ENCODE measurements at places on chromosomes 16 and 17. TPM values are rescaled to one million over a fixed set of nuclear protein-coding genes. Genes with fewer than 3 reads are reported as not detected.

GRCh38 chr16:67490335-67491096 is 7.2 kb upstream of the AGRP start:
- H3K4me1 ChIP-seq: no peaks in the 10 kb centered on the region
- no peaks in the 10 kb centered on the region for H3K27me3 ChIP-seq
- H3K27ac ChIP-seq: no peak overlapping the region
- H3K36me3 ChIP-seq: no peaks in the 10 kb centered on the region
- no peak overlapping the region for H3K4me3 ChIP-seq

DNA sequence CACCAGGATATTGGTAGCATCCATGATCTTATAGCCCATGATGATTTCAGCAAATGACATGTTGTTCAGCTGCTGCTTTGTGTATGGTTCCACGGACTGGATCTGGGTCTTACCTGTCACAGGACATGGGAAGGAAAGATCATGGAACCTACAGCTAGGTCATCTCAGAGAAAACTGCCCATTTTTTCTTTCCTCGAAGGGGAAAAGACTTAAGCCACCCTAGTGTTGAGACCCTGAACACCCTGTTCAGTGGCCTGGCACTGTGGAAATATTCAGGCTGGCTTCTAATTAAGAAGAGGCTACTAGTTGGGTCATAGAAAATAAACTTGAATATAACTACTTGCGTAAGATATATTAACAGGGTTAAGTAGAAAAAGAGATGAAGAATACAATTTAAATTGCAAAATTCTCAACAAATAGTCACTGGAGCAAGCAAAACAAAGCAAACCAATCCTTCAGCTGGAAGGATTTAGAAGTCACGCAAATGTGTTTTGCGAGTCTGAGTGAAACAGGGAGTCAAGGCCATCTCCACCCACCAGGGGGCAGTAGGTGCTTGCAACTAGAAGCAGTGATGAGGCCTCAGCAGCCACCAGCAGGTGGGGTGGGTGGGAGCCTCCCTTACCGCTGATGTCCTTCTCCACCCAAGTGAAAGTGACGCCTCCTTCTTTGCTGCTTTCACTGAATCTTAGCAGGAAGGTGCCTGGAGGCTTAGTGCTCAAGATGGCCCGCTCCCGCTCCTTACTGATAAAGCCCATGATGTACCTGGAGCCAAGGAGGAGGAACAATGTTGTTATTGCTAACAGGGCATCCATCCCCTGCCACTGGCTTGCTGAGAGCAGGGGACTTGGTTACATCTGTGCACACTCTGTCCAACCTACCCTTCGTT is 34.3 kb downstream of the STAT5A start:
- H3K27me3 ChIP-seq: no peaks in the 10 kb centered on the region
- no peak overlapping the region for H3K27ac ChIP-seq
- H3K4me1 ChIP-seq: peaks cover 5% of the 10 kb centered on the region
- DNase-seq: peak; percentile 96
- no peak overlapping the region for H3K4me3 ChIP-seq

GRCh38 chr16:60945225-60945624 is 1091.0 kb downstream of the CDH8 start:
- no peak overlapping the region for H3K4me3 ChIP-seq
- no peak for DNase-seq
- H3K36me3 ChIP-seq: no peaks in the 10 kb centered on the region
- H3K27me3 ChIP-seq: no peaks in the 10 kb centered on the region
- no peak overlapping the region for H3K27ac ChIP-seq

DNA sequence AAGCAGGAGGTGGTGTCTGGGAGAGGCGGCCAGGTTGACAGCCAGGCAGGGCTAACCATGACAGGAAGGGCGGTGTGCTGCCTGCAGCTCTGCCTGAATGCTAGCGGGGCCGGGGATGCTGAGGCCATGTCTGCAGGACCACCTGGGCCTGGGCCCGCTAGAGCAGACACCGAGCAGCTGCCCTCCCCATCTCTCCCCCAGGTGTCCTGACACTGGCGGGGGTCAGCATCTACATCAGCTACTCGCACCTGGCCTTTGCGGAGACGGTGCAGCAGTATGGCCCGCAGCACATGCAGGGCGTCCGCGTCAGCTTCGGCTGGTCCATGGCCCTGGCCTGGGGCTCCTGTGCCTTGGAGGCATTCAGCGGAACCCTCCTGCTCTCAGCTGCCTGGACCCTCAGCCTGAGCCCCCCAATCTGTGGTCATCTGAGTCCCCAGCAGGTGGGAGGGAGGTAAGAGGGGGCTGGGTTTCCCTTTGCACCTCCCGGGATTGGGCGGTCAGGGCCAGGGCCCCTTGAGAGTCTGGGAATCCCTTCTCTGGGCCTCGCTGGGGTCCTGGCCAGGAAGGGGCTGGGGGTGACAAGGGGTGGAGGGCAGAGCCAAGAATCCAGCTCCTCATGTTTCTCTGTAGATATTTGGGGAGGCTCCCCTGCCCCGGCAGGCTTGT is 7.5 kb downstream of the TMEM235 start:
- H3K27ac ChIP-seq: no peak overlapping the region
- DNase-seq: no peak
- H3K4me3 ChIP-seq: no peak overlapping the region
- no peaks in the 10 kb centered on the region for H3K36me3 ChIP-seq
- no peaks in the 10 kb centered on the region for H3K27me3 ChIP-seq

- no peaks in the 10 kb centered on the region for H3K4me1 ChIP-seq
- no peak overlapping the region for H3K27ac ChIP-seq
- no peak overlapping the region for H3K4me3 ChIP-seq
- no peak for DNase-seq
- no peaks in the 10 kb centered on the region for H3K36me3 ChIP-seq
These were observed 224.9 kb downstream of the CA10 start for GRCh38 chr17:51933647-51934046.

DNA sequence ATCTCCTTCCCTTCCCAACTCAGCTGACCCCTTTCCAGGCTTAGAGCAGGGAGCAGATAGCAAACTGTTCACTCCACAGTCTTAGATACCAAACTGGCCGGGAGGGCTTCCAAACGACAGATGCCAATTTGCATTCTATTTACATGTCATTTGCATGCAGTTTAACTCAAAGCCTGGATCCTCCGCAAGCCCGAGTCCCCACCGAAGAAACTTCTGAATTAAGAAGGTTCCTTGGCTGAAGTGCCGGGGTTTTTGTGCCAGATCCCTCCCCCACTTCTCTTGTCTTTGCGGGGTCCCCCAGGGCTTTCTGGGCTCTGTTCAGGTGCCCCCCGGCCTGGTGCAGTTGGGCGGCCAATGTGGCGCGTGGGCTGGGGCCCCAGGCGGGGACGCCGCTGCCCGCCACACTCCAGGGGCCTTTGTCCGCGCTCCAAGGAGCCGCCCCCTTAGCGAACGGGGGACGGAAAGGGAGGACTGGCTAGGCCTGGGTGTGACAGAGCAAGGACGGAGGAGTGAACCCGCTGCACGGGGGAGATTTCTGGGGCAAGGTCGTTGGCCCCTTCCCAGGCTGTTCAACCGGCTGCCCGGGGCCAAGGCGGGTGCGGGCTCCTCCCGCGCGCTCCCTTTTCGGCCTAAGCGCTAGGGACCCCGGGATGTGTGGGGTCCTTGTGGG is 1.2 kb downstream of the GPRC5B start:
- H3K36me3 ChIP-seq: peaks cover 5% of the 10 kb centered on the region
- H3K27ac ChIP-seq: peak overlapping the region; percentile 92
- H3K4me3 ChIP-seq: peak overlapping the region; percentile 92
- DNase-seq: peak; percentile 77
- H3K4me1 ChIP-seq: peaks cover 29% of the 10 kb centered on the region

GRCh38 chr17:46727572-46728348 is 90.7 kb downstream of the WNT3 start:
- no peak overlapping the region for H3K27ac ChIP-seq
- no peak overlapping the region for H3K4me3 ChIP-seq
- no peaks in the 10 kb centered on the region for H3K4me1 ChIP-seq
- no peaks in the 10 kb centered on the region for H3K36me3 ChIP-seq

GRCh38 chr17:61496957-61497653 is 44.9 kb downstream of the TBX4 start:
- no peaks in the 10 kb centered on the region for H3K36me3 ChIP-seq
- H3K4me3 ChIP-seq: no peak overlapping the region
- no peak overlapping the region for H3K27ac ChIP-seq
- H3K27me3 ChIP-seq: no peaks in the 10 kb centered on the region
- no peaks in the 10 kb centered on the region for H3K4me1 ChIP-seq

DNA sequence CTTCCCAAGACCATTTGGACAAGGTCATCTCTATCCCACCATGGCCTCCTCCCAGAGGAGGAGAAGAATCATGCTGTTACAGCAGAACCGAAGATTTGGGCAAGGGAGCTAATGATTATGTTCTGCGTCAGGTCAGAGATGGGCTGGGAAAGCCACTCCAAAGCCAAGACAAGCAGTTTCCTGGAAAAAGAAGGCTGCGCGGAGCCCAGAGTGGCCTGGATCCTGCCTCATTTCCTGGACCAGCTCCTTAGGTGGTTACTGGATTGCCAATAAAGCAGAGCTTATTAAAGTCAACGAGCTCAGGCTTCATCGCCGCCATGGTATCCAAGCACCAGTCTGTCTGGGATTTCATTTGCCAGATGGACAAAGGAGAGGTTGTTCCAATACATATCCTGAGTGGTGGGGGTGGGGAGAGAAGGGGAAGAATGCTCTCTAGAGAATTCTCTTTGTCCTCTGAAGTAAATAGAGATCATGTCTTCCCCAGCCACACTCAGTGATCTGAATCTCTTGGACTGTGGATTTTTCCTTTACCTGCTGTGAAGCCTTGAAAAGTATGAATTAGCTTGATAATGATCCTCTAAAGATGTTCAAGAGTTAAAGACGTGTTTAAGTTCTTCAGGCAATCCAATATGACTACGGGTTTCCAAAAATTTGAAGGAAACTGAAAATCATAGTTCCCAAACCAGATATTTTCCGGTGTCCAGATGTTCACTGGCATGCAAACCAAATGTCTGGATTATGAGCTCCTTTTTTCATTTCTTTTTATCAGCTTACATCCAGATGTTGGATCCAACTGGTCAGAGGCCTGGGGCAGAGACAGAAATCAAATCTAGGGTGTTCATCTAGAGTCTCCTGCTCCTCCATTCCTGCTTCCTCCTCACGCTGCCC is 17.7 kb downstream of the PRAC1 start:
- no peak overlapping the region for H3K27ac ChIP-seq
- H3K27me3 ChIP-seq: peaks cover 94% of the 10 kb centered on the region
- H3K4me1 ChIP-seq: no peaks in the 10 kb centered on the region
- no peak for DNase-seq

DNA sequence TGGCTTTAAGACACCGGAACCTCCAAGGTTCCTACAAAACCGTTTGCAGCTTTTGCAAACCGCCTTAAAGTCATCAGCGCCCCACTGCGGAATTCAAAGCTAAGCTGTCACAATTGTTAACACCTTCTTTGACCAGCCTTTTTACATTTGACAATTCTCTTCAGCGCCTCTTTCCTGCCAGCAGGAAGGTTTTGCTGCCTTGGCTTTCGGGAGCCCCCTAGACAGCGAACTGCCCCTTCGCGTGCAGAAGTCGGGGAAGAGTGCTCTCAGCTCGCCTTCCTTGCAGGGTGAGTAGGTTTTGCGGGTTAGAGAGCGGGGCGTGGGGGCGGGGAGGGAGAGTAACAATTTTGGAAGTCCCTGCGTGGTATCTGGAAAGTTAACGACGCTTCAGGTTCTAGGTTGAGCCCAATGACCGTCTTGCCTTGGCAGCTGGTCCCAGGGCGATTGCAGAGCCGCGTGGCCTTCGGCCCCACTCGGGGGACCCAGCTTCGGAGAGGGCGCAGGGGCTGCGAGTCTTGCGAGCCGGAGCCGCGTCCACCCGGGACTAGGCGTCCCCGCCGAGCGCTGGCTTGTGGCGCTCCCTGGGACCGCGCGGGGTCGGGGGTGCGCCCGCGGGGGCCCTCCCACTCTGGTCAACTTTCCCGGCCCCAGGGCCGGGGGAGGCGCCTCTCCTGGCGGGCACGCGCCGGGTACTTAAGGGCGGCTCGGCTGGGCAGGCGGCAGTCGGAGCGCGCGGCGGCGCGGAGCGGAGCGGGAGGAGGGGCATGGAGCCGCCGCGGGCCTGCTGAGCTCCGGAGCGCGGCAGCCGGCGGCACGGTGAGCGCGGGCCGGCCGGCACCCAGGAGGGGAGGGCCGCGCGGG is at the start of gene HAS3:
TSS of gene HAS3 (plus strand) at position 153 of the 861 bp plus-strand sequence. CDS start 3,743 bp downstream, outside the sequence.
- H3K27me3 ChIP-seq: no peaks in the 10 kb centered on the region
- no peak for DNase-seq
- peak within 1 kb of the TSS; percentile 76 for H3K4me3 ChIP-seq
- H3K27ac ChIP-seq: no peak within 1 kb of the TSS

DNA sequence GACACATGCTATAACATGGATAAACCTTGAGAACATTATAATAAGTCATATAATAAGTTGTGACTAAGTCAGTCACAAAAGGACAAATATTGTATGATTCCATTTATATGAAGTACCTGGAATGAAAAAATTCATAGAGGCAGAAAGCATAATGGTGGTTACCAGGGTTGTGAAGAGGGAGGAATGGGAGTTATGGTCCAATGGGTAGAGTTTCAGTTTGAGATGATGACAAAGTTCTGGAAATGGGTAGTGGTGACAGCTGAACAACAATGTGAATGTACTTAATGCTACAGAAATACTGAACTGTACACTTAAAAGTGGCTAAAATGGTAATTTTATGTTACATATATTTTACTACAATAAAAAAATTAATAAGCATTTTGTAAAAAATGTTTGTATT is 49.7 kb downstream of the MYO1D start:
- H3K4me1 ChIP-seq: no peaks in the 10 kb centered on the region
- H3K27me3 ChIP-seq: no peaks in the 10 kb centered on the region
- no peak overlapping the region for H3K4me3 ChIP-seq
- H3K27ac ChIP-seq: no peak overlapping the region
- no peaks in the 10 kb centered on the region for H3K36me3 ChIP-seq

DNA sequence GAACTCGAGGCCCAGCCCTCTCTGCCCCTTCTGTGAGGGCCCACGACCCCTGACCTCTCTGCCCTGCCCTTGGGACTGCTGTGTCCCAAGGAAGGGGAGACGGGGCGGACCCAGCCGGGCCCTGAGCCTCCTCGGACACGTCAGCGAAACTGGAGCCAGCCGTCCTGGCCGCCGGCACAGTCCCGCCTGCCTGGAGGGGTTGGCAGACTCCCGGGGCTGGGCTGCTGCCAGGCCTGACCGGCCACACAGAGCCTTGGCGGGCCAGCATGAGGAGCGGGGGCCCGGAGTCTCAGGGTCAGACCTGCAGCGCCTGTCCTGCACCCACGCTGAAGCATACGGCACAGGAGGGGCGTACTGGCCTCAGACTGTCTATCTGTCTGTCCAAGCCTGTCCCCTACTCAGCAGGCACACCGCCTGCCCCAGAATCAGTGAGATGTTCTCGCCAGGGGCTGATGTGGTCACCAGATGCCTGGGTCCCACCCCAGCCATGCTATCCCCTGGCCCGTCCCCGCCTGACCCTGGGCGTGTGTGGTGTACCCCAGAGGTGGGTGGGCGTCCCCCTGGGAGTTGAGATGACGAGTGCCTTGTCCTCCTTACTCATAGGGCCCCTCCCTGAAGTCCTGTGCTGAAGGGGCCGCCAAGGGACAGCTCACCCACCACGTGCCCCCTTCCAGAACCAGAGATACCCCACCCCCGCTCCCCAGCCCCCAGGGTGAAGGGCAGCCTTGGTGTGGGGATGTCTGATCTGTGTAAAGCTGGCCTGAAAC is 4.7 kb downstream of the VASN start:
- H3K36me3 ChIP-seq: no peaks in the 10 kb centered on the region
- no peaks in the 10 kb centered on the region for H3K27me3 ChIP-seq
- peak; percentile 93 for DNase-seq
- H3K27ac ChIP-seq: peak overlapping the region; percentile 69
- H3K4me1 ChIP-seq: peaks cover 38% of the 10 kb centered on the region

GRCh38 chr16:86549076-86549892 is 5.8 kb downstream of the MTHFSD start:
- DNase-seq: no peak
- no peaks in the 10 kb centered on the region for H3K27me3 ChIP-seq
- no peaks in the 10 kb centered on the region for H3K36me3 ChIP-seq
- no peak overlapping the region for H3K27ac ChIP-seq
- H3K4me1 ChIP-seq: no peaks in the 10 kb centered on the region

The KAT7 gene
- 60.7 TPM for total RNA-seq

The ICAM2 gene
- 34.8 TPM for total RNA-seq

The ZG16 gene
- not detected for total RNA-seq

The LDHD gene
- total RNA-seq: 35.7 TPM

The SOX15 gene
- 0.19 TPM for total RNA-seq

The NPIPB2 gene
- not detected for total RNA-seq

The OR1F1 gene
- total RNA-seq: not detected
